ENCODE measurements at places on chromosomes 16 and 17.

DNA sequence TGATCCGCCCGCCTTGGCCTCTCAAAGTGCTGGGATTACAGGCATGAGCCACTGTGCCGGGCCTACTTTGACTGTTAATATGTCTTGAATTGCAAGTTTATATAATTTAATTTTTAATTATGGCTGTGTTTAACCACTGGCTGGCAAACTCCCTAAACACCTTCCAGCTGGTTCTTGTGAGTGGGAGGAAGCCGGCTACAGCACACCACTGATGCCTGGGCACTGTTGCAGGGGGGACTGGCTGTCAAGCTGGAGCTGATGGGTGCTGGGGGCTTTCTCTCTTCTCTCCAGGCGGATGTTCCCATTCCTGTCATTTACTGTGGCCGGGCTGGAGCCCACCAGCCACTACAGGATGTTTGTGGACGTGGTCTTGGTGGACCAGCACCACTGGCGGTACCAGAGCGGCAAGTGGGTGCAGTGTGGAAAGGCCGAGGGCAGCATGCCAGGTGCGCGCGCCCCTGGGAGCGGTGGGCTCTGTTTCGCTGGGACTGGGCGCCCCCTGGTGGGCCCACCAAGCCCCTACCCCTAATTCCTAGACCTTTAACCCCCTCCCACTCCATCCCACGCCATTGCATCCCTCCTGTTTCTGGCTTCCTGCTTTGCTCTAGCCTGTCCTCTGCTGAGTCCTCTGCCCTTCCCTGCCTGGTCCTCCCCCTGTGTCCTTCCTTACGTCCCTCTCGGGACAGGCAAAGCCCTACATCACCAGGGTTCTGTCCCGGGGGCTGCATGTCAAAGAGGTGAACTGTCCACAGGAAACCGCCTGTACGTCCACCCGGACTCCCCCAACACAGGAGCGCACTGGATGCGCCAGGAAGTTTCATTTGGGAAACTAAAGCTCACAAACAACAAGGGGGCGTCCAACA, 9.5 kb downstream of the TBX21 start:
- no peak for DNase-seq

GRCh38 chr17:13337864-13338371, 263.8 kb downstream of the HS3ST3A1 start:
- DNase-seq = peak; percentile 84

DNA sequence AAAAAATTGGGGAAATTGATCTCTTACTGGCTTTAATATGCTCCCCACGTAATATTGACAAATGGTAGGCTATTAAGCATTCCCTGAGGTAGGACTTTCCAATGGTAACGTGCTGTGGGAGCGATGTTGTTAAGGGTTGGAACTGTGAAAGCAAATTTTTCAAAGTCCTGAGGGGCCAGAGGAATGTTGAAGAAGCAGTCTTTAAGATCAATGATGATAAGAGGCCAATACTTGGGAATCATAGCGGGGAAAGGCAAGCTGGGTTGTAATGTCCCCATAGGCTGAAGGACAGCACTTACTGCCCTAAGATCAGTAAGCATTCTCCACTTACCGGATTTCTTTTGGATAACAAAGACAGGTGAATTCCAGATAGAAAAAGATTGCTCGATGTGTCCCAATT, 69.6 kb upstream of the ARL4D start:
- no peak for DNase-seq

- DNase-seq = no peak
These were observed 73.0 kb upstream of the CNTNAP4 start for GRCh38 chr16:76204249-76204648.

- DNase-seq = no peak
These were observed 795 bp upstream of the HBM start for GRCh38 chr16:164827-165538.

DNA sequence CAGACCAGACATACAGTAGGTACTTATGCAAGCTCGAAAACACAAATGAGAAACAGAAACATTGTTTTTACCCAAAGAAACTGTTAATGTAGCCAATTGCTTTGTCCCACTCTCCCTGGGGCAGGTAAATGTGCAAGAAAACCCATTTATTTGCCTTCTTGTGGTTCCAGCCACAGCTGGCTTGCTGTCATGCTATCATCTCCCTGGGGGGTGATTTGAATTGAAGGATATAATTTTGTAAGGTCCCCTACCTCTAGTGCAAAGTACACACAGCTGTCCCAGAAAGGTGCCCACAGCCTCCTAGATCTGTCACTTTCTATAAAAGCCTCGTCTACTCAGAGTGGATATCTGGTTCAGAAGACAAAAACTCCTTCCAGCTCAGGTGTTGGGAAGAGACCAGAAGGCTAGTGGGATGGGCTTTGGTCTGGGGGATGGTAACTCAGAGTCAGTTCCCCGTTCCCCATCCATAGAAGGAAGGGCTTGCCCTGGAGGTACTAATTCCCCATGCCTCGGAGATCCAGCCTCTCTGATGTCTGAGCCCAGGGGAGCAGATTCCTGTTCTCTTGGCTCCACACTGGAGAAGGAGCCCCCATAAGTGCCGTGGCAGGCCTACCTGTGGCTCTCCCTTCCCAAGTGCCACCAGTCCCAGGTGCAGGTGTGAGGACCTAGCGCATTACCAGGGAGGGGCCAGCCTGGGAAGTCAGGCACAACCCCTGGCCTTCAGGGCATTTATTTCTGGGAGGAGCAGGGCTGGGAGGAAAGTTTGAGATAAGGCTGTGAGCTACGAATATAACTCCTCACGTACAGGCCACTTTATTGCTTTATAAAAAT, 2.4 kb upstream of the PRR15L start:
- DNase-seq = no peak

All from GM23248 (cell line).